WTC11 (cell line): ENCODE measurements at places on chromosomes 11 and 22. TPM values are rescaled to one million over a fixed set of nuclear protein-coding genes. Genes with fewer than 3 reads are reported as not detected.

The DAGLA gene
- 3.1 to 3.4 TPM (median 3.4 TPM) in 3 replicates for total RNA-seq

The RTN4R gene
- total RNA-seq, result 23.0 to 27.0 TPM (median 25.0 TPM) in 3 replicates

The CCDC89 gene
- not detected in 3 replicates for total RNA-seq

The HTR3A gene
- total RNA-seq, result 4.1 to 6.0 TPM (median 5.0 TPM) in 3 replicates

GRCh38 chr22:50260434-50260800 lies 1.1 kb downstream of the MAPK12 start:
- H3K4me1 ChIP-seq, result peaks cover 8% of the 10 kb centered on the region
- peaks cover 14% of the 10 kb centered on the region for H3K27me3 ChIP-seq
- H3K4me3 ChIP-seq, result peak overlapping the region; percentile 54
- no peaks in the 10 kb centered on the region for H3K36me3 ChIP-seq
- DNase-seq, result no peak
- no peak overlapping the region for H3K27ac ChIP-seq

DNA sequence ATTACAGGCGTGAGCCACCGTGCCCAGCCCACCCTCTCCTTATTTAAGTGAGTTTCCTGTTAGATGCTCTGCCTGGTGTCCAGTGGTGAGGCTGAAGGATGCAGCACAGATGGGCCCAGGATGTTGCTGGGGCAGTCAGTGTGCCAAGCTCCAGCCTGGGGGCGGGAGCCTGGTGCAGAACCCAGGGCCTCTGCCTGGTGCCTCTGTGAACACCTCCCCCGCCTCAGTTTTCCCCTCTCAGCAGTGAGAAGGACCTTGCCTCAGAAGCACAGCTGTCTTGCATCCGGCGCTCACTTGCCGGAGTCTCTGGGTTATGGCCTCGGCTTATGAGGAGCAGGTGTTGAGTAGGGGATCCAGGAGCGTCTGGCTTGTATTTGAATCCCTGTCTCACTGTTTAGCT lies 116.2 kb downstream of the KIAA1671 start:
- no peak for DNase-seq
- no peaks in the 10 kb centered on the region for H3K27me3 ChIP-seq
- no peak overlapping the region for H3K27ac ChIP-seq
- no peaks in the 10 kb centered on the region for H3K36me3 ChIP-seq
- peaks cover 8% of the 10 kb centered on the region for H3K4me1 ChIP-seq

GRCh38 chr11:17610085-17610894 lies 63.2 kb downstream of the OTOG start:
- H3K27me3 ChIP-seq, result no peaks in the 10 kb centered on the region; the same call in none of the 2 replicates
- H3K4me1 ChIP-seq, result peaks cover 6% of the 10 kb centered on the region; the same call in 1 of the 2 replicates
- H3K27ac ChIP-seq, result no peak overlapping the region
- no peak overlapping the region for H3K4me3 ChIP-seq
- DNase-seq, result no peak

- H3K27me3 ChIP-seq, result no peaks in the 10 kb centered on the region
- peaks cover 1% of the 10 kb centered on the region; the same call in 1 of the 2 replicates for H3K4me1 ChIP-seq
- no peak overlapping the region for H3K4me3 ChIP-seq
- H3K36me3 ChIP-seq, result peaks cover 10% of the 10 kb centered on the region; the same call in 1 of the 2 replicates
These were observed 9.5 kb downstream of the CCDC134 start for GRCh38 chr22:41810022-41810421.

- no peak overlapping the region for H3K4me3 ChIP-seq
- no peak overlapping the region for H3K27ac ChIP-seq
- peak; percentile 36 for DNase-seq
- H3K4me1 ChIP-seq, result peaks cover 5% of the 10 kb centered on the region; the same call in 1 of the 2 replicates
- H3K36me3 ChIP-seq, result no peaks in the 10 kb centered on the region
These were observed 102.0 kb downstream of the INSC start for GRCh38 chr11:15216678-15217077.

GRCh38 chr11:17527628-17527995 lies 16.6 kb downstream of the USH1C start:
- H3K27me3 ChIP-seq, result no peaks in the 10 kb centered on the region; the same call in 1 of the 2 replicates
- no peaks in the 10 kb centered on the region for H3K36me3 ChIP-seq
- no peak for DNase-seq
- no peak overlapping the region for H3K4me3 ChIP-seq
- H3K4me1 ChIP-seq, result peaks cover 5% of the 10 kb centered on the region; the same call in 1 of the 2 replicates

- no peak overlapping the region for H3K27ac ChIP-seq
- no peak for DNase-seq
- no peaks in the 10 kb centered on the region for H3K27me3 ChIP-seq
- no peak overlapping the region for H3K4me3 ChIP-seq
- peaks cover 4% of the 10 kb centered on the region; the same call in 1 of the 2 replicates for H3K36me3 ChIP-seq
These were observed 55.0 kb upstream of the USP47 start for GRCh38 chr11:11786771-11787170.

GRCh38 chr11:11227296-11228085 lies 125.6 kb downstream of the CSNK2A3 start:
- no peaks in the 10 kb centered on the region for H3K36me3 ChIP-seq
- H3K4me1 ChIP-seq, result no peaks in the 10 kb centered on the region
- no peak for DNase-seq
- no peaks in the 10 kb centered on the region; the same call in 1 of the 2 replicates for H3K27me3 ChIP-seq

DNA sequence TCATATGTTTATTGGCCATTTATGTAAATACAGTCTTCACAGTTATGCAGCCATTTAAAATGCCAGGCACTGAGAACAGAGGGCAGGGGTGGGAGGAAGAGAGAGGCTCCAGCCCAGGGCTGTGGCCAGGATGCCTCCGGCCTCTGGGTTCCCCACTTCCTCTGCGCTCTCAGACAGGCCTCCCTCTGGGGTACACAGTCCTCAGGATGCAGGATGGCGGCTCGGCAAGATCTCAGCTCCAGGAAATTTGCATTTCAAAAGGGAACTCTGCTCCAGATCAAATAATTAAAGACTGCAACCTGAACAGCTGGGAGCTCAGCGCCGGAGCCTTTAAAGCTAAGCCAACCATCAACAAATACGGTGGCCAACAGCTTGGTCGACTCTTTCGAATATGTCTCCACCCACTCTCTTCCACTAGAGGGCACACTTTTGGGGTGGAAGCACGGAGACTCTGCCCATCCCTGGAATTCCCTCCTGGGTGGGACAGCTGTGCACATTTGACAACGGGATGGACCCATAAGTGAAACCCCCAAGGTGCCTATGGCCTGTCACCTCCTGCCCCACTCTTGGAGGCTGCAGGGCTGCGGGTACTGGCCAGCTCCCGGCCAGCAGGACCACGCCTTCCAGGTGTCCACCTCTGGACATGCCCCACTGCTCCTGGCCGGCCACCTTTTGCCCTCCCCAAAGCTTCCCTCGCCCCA lies 1044.7 kb downstream of the BRD1 start:
- DNase-seq, result peak; percentile 51
- no peak overlapping the region for H3K4me3 ChIP-seq
- peak overlapping the region; percentile 44; the same call in 1 of the 2 replicates for H3K27ac ChIP-seq
- no peaks in the 10 kb centered on the region; the same call in 1 of the 2 replicates for H3K27me3 ChIP-seq
- H3K36me3 ChIP-seq, result no peaks in the 10 kb centered on the region

DNA sequence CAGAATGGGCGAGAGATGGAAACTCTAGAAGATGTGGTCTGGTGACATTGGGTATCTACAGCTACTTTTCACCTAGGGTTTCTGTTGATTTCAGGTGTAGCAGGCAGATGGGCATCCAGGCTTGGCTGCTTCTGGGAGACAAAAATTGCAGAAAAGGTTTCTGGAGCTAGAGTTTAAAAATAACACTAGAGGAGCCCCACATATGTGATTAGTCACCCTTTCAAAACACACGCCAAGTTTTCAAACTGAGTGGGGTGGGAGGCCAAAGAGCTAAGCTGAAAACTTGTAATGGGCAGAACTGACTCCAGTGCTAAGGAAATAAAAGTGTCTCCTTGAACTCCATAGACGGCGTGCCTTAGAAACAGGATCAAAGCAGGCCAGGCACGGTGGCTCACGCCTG lies 80.8 kb downstream of the GRK3 start:
- peaks cover 25% of the 10 kb centered on the region for H3K4me1 ChIP-seq
- DNase-seq, result no peak
- H3K36me3 ChIP-seq, result peaks cover under 1% of the 10 kb centered on the region
- H3K27ac ChIP-seq, result no peak overlapping the region
- H3K27me3 ChIP-seq, result no peaks in the 10 kb centered on the region

DNA sequence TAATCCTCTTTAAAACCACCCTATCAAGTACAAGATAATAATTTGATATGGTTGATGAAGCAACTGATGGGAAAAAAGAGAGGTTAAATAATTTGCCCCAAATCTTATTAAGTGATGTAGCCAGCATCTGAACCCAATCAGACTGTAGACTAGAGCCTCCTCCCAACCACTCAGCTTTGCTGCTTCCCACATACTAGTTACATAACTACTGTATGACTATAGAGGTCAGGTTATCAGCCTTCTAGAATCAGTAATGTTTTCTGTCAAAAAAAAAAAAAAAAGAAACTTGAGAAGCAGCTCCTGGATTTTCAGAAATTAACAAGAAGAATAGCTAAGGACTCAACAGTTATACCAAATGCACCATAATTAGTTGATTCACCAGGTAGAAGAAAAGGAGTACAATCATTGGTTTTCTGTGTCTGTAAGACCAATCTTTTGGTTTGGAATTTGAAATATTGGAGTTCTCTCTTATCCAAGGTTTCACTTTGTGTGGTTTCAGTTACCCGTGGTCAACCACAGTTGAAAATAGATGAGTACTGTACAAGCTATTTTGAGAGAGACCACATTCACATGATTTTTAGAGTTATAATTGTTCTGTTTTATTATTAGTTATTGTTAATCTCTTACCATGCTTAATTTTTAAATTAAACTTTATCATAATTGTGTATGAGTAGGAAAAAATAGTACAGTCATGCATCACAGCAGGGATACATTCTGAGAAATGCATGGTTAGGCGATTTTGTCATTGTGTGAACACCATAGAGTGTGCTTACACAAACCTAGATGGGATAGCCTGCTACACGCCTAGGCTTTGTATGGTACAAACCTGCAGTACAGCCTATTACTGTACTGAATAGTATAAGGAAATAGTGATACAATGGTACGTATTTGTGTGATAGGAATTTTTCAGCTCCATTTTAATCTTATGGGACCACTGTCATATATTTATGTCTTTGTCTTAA lies 72.2 kb downstream of the PDHX start:
- H3K27ac ChIP-seq, result no peak overlapping the region
- DNase-seq, result no peak
- H3K4me3 ChIP-seq, result no peak overlapping the region
- H3K36me3 ChIP-seq, result peaks cover 20% of the 10 kb centered on the region
- H3K4me1 ChIP-seq, result no peaks in the 10 kb centered on the region
- H3K27me3 ChIP-seq, result no peaks in the 10 kb centered on the region

GRCh38 chr22:19846620-19847344 lies 7.9 kb downstream of the GNB1L start:
- H3K4me1 ChIP-seq, result peaks cover 9% of the 10 kb centered on the region
- no peak overlapping the region for H3K27ac ChIP-seq
- no peak overlapping the region for H3K4me3 ChIP-seq
